Fibroblast of lung (primary cell): ENCODE measurements at places on chromosomes 16 and 17. TPM values are rescaled to one million over a fixed set of nuclear protein-coding genes. Genes with fewer than 3 reads are reported as not detected.

DNA sequence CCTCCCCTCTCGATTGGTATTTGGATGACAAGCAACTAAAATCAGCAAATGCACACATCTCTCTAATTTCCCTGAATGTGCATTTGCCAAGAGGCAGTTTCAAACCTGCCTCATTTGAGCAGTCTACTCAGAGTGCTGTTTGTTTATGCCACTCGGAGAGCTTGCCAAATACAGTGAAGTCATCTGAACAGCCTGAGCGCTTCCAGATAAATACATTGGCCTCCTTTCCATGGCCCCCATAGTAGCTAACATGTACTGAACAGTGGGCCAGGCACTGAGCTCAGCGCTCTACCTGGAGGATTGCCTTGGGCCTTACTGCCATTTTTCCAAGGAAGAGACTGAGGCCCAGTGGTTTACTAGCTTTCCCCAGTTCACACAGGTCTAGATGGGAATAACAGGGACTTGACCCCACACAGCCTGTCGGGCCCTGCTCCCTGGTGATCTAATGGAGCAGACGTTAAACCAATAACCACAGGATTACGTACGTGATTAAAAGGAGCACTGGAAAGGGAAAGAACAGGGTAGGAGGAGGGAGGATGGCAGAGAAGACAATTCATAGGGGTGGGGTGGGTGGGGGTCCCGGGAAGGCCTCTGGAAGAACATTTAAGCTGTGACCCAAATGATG lies 18.7 kb upstream of the ANKRD40CL start:
- no peaks in the 10 kb centered on the region for H3K36me3 ChIP-seq
- H3K27me3 ChIP-seq, result peaks cover 3% of the 10 kb centered on the region
- DNase-seq, result peak; percentile 88
- no peak overlapping the region for H3K4me3 ChIP-seq
- H3K27ac ChIP-seq, result no peak overlapping the region

- no peak overlapping the region for H3K4me3 ChIP-seq
- no peak for DNase-seq
- H3K4me1 ChIP-seq, result no peaks in the 10 kb centered on the region
- no peaks in the 10 kb centered on the region for H3K36me3 ChIP-seq
Measured at GRCh38 chr16:49675413-49675812, 180.5 kb downstream of the ZNF423 start.

GRCh38 chr17:34885076-34885475 lies 76.2 kb downstream of the CCT6B start:
- H3K27me3 ChIP-seq, result no peaks in the 10 kb centered on the region
- H3K27ac ChIP-seq, result no peak overlapping the region
- no peak overlapping the region for H3K4me3 ChIP-seq
- DNase-seq, result no peak
- no peaks in the 10 kb centered on the region for H3K4me1 ChIP-seq

DNA sequence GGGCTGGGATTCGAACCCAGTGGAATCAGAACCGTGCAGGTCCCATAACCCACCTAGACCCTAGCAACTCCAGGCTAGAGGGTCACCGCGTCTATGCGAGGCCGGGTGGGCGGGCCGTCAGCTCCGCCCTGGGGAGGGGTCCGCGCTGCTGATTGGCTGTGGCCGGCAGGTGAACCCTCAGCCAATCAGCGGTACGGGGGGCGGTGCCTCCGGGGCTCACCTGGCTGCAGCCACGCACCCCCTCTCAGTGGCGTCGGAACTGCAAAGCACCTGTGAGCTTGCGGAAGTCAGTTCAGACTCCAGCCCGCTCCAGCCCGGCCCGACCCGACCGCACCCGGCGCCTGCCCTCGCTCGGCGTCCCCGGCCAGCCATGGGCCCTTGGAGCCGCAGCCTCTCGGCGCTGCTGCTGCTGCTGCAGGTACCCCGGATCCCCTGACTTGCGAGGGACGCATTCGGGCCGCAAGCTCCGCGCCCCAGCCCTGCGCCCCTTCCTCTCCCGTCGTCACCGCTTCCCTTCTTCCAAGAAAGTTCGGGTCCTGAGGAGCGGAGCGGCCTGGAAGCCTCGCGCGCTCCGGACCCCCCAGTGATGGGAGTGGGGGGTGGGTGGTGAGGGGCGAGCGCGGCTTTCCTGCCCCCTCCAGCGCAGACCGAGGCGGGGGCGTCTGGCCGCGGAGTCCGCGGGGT lies at the start of gene CDH1:
Gene CDH1, plus strand, starts transcription at position 247 of the 684 bp plus-strand sequence. Its CDS starts 124 bp downstream, at position 371.
- H3K27me3 ChIP-seq, result peaks cover 19% of the 10 kb centered on the region
- DNase-seq, result no peak
- no peak within 1 kb of the TSS for H3K27ac ChIP-seq
- no peaks in the 10 kb centered on the region for H3K36me3 ChIP-seq
- H3K4me1 ChIP-seq, result no peaks in the 10 kb centered on the region

DNA sequence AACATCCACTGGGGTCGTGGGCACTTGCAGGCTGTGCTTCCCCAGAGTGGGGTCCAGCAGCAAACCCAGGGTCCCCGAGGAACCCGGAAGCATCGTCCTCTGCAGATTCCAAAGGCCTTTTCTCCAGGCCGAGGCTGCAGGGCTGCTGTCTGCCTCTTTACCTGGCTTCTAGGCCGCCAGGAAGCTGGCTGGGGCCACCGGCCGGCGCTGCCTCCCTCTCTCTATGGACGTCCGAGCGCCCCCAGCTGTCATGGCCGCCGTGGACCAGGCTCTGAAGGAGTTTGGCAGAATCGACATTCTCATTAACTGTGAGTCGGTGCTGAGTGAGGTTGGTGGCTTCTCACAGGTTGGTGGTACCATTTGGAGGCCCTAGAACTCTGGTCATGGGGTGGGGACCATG lies 5.6 kb downstream of the DECR2 start:
- H3K4me1 ChIP-seq, result no peaks in the 10 kb centered on the region
- H3K27me3 ChIP-seq, result no peaks in the 10 kb centered on the region
- no peak for DNase-seq

GRCh38 chr17:55434721-55435120 lies 13.1 kb upstream of the MMD start:
- no peak overlapping the region for H3K4me3 ChIP-seq
- no peak for DNase-seq
- no peaks in the 10 kb centered on the region for H3K27me3 ChIP-seq
- H3K4me1 ChIP-seq, result peaks cover 21% of the 10 kb centered on the region
- no peaks in the 10 kb centered on the region for H3K36me3 ChIP-seq
- no peak overlapping the region for H3K27ac ChIP-seq

DNA sequence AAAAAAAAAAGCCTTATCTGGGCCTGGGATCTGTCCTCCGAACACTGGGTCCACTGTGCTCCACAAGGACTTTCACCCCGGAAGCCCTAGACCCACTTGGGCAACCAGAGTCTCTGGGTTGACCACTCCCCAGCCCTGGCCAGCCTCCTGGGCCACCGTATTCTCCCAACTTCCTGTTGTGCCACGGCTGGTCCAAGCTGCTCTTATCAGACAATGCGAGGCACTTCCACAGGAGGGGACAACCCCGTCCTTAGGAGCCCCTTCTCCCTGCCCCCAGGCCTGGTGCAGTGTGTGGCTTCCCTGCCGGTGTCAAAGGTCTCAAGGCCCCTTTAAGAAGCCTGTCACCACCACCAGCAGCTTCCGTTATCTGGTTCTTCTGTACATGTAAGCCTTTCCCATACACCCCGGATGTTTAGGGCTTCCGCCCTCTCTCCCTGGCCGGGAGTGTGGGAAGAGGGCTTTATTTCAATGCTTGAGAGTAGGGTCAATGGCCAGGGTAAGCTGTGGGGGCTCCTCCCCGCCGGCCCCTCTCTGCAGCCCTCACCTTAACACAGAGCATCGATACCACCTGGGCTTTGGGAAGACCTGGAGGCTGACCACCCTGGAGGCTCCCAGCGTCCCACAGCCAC lies 313.0 kb downstream of the SEC14L1 start:
- no peak for DNase-seq
- H3K4me1 ChIP-seq, result peaks cover 48% of the 10 kb centered on the region
- H3K4me3 ChIP-seq, result no peak overlapping the region
- peaks cover 14% of the 10 kb centered on the region for H3K36me3 ChIP-seq
- H3K27me3 ChIP-seq, result no peaks in the 10 kb centered on the region

GRCh38 chr16:26454102-26454501 lies 612.6 kb upstream of the C16orf82 start:
- no peak overlapping the region for H3K4me3 ChIP-seq
- no peaks in the 10 kb centered on the region for H3K4me1 ChIP-seq
- H3K36me3 ChIP-seq, result no peaks in the 10 kb centered on the region
- DNase-seq, result peak; percentile 0

DNA sequence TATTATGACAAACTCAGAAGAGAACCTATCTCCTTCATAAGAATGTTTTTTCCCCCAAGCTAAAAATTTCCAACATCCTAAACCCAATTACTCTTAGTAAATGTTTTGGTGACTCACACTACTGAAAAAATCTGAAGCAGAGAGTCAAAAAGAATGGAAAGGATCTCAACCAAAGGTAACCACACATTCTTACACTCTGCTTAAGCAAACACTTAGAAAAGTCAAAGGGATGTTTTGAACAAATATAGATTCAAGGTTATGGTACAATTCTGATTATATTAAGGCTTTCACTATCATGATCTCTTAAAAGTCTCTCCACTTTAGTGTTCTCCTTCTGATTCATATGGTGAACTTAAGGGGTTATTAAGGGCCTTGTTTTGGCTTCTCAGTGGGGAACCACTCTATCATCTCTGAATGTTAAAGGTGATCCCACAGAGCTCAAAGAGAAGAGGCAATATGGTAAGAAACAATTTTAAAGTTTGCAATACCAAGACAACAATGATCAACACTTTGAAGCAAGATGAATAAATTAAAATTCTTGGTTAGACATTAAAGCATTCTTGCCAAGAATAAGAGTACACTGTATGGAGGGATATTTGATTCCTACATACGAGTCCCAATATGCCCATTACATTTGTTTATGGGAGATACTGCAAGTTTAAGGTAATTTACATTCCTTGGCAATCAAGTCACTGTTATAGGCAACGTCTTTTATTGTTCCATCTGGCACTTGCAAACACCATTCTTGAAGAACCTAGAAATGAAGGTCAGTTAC lies 69.2 kb downstream of the CDC27 start:
- peaks cover 12% of the 10 kb centered on the region for H3K4me1 ChIP-seq
- no peak overlapping the region for H3K4me3 ChIP-seq
- peaks cover 4% of the 10 kb centered on the region for H3K36me3 ChIP-seq
- no peaks in the 10 kb centered on the region for H3K27me3 ChIP-seq
- peak; percentile 88 for DNase-seq
- no peak overlapping the region for H3K27ac ChIP-seq

DNA sequence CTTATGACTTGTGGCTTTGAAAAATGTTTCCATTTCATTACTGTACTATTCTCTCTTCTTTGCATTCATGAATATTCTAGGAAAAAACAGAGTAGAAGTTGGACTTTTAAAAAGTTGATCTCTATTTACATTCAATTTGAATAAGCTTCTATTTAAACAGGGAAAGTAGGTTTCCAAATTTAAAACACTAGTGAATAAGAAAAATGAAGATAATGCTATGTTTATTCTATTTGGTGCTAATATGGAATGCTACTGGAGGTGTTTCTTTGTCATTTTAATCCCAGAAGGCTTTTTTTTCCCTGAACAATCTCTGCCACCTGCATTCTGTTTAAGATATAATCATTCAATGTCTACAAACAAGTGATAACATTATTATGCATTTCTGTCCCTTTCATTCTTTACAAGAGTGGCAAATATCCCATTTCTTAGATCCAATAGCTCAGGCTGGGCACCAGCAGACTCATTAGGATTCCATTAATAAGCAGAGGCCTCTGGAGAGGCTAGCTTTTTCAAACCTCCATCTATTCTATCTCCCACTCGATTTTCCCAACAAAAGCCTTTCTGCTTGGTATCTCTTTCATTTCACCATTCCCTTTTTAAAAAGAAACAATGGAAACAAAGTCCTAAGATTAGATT lies 1001.6 kb upstream of the CDH8 start:
- no peaks in the 10 kb centered on the region for H3K36me3 ChIP-seq
- no peak for DNase-seq
- no peak overlapping the region for H3K27ac ChIP-seq
- H3K4me1 ChIP-seq, result no peaks in the 10 kb centered on the region
- no peak overlapping the region for H3K4me3 ChIP-seq
- H3K27me3 ChIP-seq, result no peaks in the 10 kb centered on the region

DNA sequence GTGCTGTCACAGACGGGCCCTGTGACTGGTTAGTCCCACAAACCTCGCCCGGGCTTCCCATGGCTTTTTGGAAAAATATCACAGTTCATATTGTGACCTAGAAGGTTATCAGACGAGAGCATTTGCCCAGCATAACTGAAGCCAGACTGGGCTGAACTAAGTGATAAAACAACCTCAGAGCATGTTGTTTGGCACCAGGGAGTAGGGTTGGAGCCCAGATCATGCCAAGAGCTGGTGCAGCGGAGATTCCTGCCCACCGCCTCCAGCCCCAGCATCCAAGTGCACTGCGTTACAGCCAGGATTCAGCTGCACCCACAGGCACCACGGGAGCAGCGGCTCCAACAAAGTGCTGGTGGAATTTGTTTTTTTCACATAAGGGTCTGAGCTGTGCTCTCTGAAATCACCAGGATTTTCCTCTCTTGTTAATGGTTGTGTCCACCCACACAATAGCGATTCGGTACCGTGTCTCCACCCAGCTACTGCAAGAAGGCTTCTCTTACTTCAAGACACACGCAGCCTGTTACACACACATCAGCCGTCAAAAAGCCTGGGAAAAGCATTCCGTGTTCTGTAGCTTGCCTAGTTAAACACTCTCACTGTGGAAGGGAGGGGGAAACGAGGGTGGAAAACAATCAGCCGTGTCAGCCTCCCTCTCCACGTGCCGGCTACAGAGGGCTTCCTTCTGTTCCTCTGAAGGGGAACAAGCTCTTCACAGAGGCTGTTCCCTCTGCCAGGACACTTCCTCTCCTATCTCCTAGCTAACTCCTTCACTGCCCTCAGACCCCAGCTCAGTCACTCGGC lies 273.8 kb downstream of the C16orf95 start:
- H3K36me3 ChIP-seq, result no peaks in the 10 kb centered on the region
- peaks cover 7% of the 10 kb centered on the region for H3K27me3 ChIP-seq
- H3K4me1 ChIP-seq, result no peaks in the 10 kb centered on the region
- no peak overlapping the region for H3K4me3 ChIP-seq
- DNase-seq, result peak; percentile 78

GRCh38 chr17:8522577-8522976 lies 86.9 kb downstream of the NDEL1 start:
- no peak for DNase-seq
- H3K27ac ChIP-seq, result no peak overlapping the region
- no peaks in the 10 kb centered on the region for H3K4me1 ChIP-seq
- no peaks in the 10 kb centered on the region for H3K27me3 ChIP-seq
- no peak overlapping the region for H3K4me3 ChIP-seq

SMIM36 gene
- total RNA-seq, result not detected in 2 replicates

POLG2 gene
- total RNA-seq, result 21.3 and 24.9 TPM in 2 replicates

NPIPB9 gene
- 1.7 and 1.8 TPM in 2 replicates for total RNA-seq

VMO1 gene
- 0.33 and 1.5 TPM in 2 replicates for total RNA-seq

PARD6A gene
- 4.1 and 4.8 TPM in 2 replicates for total RNA-seq

TMIGD1 gene
- not detected in 2 replicates for total RNA-seq

BICDL2 gene
- total RNA-seq, result not detected in 2 replicates

MARVELD3 gene
- not detected in 2 replicates for total RNA-seq

CCL2 gene
- 23.1 and 42.9 TPM in 2 replicates for total RNA-seq

KRT20 gene
- not detected in 2 replicates for total RNA-seq
